ENCODE measurements at places on chromosomes 7 and 10. TPM values are rescaled to one million over a fixed set of nuclear protein-coding genes. Genes with fewer than 3 reads are reported as not detected.

EVX1 gene
- not detected for polyA plus RNA-seq

- no peaks in the 10 kb centered on the region for H3K27me3 ChIP-seq
- DNase-seq: no peak
- H3K4me1 ChIP-seq: no peaks in the 10 kb centered on the region
- H3K27ac ChIP-seq: no peak overlapping the region
- peaks cover 12% of the 10 kb centered on the region for H3K36me3 ChIP-seq
These were observed 116.2 kb upstream of the GPR22 start for GRCh38 chr7:107353701-107354100.

DNA sequence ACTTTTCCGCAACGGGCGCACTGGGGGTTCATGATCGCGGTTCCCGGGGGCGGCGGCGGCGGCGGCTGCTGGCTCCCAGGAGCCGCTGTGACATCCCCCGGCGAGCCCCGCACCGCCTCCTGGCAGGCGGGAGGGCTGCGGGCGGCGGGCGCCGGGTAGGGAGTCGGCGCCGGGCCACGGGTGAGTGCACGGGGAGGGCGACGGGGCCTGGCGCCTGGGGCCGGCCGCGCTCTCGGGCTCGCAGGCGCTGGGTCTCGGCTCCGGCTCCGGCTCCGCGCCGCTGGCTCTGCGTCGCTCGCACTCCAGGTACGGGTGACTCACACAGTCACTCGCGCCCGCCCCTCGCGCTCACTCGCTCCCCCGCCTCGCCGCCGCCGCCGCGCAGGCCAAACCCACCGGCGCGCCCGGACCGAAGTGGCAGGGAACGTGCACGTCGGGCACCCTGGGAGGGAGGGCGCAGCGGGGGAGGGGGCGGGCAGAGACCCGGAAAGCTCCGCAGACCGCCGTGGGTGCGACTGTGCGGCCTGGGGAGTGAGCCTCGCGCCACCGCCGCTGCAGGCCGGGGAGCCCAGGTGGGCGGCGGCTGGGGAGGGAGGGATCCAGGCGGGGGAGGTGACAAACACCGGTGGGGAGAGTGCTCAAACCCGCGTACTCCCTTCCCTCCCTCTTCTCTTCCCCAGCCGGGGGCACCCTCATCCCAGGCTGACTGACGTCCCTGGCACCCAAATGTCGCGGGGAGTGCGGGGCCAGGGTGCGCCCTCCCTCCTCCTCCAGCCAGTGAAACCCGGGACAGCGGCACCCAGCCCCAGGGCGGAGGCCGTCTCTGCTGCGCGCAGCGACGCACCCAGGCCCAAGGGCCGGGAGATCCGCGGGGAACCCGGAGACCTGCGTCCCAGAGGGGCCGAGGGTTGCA is 276.9 kb upstream of the NEBL start:
- no peak overlapping the region for H3K4me3 ChIP-seq
- H3K27ac ChIP-seq: no peak overlapping the region
- DNase-seq: no peak
- peaks cover 57% of the 10 kb centered on the region for H3K27me3 ChIP-seq

DNA sequence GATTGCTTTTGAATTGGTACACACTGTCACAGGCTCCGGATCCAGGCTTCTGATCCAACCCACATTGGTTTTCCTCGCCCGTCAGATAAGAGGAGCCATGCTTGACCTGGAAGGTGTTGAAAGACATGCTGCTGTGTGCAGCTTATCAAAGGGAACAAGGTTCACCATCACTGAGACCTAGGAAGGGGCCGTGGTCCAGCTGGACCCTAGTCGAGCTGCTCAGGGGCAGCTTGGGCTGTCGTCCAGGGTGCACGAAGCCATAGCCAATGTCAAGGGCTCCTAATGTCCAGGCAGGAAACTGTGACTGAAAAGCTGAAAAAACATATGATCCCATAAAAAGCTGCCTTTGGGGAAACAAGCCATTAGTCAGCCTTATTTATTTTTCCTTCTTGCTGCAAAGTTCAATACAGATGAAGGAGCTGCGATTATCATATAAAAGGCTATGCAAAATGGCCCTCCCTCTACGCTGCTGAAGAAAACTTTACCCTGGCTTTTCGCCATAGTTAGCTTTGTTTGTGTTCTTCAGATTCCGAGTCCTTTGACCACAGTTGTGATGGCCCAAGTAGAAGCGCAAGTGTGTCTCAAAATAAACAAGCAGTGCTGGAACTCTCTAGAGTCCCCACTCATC is 118.0 kb downstream of the CREB5 start:
- H3K36me3 ChIP-seq: no peaks in the 10 kb centered on the region
- DNase-seq: no peak
- H3K27me3 ChIP-seq: peaks cover 10% of the 10 kb centered on the region
- no peak overlapping the region for H3K27ac ChIP-seq
- H3K4me3 ChIP-seq: no peak overlapping the region
- no peaks in the 10 kb centered on the region for H3K4me1 ChIP-seq

EGFR gene
- not detected for polyA plus RNA-seq

GRCh38 chr7:121795736-121796135 is 77.2 kb upstream of the PTPRZ1 start:
- no peak overlapping the region for H3K4me3 ChIP-seq
- DNase-seq: no peak
- peaks cover 3% of the 10 kb centered on the region for H3K36me3 ChIP-seq
- no peaks in the 10 kb centered on the region for H3K4me1 ChIP-seq
- H3K27me3 ChIP-seq: peaks cover 2% of the 10 kb centered on the region
